Activated CD4-positive, alpha-beta T cell treated with anti-CD3 and anti-CD28 coated beads, Interleukin-2, Interleukin-4, amounts not matched to agents 100 ng/mL and 50 ng/mL, durations not matched to agents 16 hours and 8 hours (primary cell): ENCODE measurements at places on chromosomes 7 and 10.

DNA sequence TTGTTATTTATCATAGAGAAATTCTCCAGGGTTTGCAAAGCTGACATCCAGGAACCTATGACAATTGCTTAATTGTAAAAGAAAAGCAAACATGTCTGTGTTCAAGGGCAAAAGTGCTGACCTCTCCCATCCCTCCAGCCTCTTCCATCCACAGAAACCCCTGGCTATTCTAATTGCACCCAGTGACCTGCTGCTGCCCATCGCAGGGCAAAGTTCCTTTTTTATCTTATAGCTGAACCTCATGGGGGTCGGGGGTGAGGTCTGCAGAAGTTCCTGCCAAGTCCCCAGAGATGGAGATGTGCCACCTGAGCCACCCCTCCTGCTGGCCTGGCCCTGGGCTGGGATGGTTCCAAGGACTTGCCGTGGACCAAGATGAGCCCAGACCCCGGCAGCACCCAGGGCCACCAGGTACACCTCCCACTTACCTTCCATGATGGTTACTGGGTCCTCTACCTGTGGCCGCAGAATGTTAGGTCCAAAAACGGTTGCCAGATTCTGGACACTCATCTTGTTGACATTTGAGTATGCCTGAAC, 146.5 kb downstream of the MAPK8 start:
- DNase-seq = no peak

DNA sequence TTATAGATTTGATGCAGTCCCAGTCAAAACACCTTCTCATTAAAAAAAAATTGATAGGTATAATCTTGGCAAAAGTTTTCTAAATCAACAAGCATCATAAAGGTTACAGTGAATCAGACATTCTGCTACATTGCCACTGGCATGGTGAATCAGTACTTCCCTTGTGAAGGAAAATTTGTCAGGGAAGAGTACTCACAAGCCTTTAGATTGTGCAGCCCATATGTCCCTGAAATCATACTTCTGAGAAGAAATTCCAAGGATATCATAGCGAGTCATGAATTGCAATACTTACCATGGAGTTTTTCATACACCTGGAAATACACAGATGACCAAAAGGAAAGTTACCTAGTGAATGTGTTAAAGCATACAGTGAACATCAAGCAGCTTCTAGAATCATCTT, 17.2 kb downstream of the VSTM2A start:
- DNase-seq = no peak

- no peak for DNase-seq
Observed at GRCh38 chr10:53003094-53003493, 230.5 kb upstream of the MBL2 start.

DNA sequence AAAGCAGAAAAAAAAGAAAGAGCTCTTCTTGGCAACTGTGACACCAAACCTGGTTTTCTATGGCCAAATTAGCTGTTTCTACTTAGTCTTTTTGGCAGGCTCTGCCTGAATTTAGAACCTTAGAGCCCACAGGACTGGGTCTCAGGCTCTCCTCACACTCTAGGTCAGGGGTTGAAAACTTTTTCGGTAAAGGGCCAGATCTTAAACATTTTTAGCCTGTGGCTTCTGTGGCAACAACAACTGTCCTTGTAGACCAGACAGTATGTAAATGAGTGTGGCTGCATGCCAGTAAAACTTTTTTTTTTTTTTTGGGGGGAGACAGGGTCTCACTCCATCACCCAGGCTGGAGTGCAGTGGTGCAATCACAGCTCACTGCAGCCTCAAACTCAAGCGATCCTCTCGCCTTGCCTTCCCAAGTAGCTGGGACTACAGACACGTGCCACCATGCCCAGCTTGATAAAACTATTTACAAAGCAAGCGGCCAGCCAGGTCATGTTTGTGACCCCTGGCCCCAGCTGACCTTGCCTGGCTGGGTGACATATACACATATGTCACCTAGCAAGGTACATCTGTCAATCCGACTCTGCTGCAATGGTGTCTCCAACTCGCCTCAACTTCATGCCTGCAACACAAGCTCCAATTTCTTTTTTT, 17.4 kb downstream of the KPNA7 start:
- no peak for DNase-seq

DNA sequence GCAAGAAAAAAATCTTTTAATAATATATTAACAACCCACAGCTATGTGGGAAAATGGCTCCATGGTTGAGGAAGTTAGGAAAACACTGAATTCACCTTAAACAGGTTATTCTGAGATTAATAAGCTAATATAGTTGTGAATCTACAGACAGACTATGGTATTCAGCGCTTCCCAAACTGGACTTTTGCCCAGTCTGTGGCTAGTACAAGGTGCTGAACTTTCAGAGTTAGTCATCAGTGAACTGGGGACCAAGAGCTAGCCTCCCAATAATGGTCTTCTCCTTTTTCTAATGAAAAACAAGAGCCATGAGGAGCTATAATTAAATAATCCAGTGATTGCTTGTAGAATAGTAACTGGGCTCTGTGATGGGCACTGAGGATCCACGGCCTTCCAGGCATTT, 65.3 kb downstream of the FRMPD2 start:
- DNase-seq = no peak

DNA sequence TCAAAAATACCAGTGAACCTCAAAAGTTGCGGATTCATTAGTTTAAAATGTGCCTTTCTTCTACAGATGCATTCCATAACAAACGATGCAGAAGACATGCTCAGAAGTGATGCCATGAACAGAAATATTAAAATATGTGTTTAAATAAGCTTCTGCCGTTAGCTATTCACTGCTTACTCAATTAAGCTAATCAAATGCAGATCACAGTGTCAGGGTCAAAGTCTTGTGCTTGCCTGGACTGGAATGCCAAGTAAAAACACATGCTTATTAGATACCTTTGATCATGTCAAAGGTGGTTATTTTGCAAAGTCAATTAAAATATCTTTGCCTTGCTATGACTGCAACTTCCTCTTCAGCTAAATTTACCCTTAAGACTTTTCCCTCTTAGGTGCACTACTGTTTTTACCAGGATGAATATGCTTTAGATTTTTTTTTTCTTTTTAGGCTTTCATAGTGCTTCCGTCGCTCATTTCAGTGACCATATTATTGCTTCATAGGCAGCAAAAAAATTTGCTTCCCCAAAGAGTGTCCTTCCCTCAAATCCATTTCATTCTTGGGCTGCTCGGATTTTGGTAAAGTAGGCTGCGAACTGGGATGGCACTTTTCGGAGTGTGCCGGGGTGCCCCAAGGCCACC, 905 bp downstream of the ASB13 start:
- DNase-seq = no peak
